CD4-positive, alpha-beta T cell treated with Interferon alpha-2 for 1 hour (primary cell): ENCODE measurements at places on chromosomes 11 and 22.

DNA sequence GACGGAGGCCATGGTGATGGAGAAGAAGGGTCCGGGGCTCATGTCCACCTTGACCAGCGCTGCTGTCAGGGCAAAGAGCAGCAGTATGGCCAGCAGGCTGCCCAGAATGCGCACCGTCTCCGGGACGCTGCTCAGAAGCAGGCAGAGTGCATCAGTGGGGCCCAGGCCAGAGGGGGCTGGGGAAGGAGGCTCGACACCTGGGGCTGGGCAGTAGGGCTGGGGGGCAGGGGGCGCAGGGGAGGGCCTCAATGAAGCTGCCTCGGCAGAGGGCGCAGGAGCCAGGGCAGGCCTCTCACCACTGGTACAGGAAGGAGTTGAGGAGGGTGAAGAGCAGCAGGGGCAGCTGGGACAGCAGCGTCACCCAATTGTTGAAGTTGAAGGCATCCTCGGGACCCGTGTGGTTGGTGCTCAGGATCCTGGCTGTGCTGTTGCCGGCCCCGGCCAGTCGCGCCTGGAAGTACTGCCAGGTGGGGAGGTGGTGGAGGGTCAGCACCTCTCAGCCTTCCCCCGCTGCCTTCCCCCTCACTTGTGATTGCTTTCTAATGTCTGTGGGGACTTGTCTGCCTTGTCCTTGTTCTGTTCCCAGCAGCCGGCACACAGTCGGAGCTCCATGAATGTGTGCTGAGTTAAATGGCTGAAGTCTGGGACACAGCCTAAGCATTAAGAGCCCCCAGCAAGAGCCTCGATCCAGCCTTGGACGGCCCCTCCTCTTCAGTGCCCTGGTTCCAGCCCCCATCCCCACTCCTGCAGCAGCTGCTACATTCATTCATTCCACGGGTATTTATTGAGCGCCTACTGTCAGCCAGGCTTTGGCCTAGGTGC, 2.3 kb downstream of the SLC29A2 start:
- no peak for DNase-seq

GRCh38 chr22:38230108-38230825, 28.5 kb downstream of the MAFF start:
- peak; percentile 58 for DNase-seq

DNA sequence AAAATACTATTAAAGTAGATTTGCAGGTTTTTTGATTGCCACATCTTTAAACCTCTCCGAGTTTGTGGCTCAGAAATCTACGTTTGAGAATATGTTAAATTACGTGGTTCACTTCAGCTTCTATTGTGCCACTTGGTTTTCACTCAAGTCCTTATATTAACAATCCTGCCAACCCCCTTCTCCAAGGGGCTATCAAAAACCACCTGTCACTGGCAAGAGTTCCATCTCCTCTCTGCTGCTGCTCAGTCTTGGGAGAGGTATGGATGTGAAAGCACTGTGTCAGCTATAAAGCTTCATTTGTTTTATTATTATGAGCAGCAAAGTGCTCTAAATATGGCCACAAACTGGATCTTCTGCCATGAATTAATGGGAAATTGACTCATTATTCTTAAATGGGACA, 197.5 kb upstream of the NARS2 start:
- DNase-seq: no peak

GRCh38 chr22:25669253-25670069, 72.5 kb upstream of the MYO18B start:
- DNase-seq: no peak

- no peak for DNase-seq
Measured at GRCh38 chr22:46087816-46088277, 62.5 kb upstream of the PPARA start.

- DNase-seq: no peak
Measured at GRCh38 chr11:14124886-14125285, 162.4 kb downstream of the SPON1 start.

DNA sequence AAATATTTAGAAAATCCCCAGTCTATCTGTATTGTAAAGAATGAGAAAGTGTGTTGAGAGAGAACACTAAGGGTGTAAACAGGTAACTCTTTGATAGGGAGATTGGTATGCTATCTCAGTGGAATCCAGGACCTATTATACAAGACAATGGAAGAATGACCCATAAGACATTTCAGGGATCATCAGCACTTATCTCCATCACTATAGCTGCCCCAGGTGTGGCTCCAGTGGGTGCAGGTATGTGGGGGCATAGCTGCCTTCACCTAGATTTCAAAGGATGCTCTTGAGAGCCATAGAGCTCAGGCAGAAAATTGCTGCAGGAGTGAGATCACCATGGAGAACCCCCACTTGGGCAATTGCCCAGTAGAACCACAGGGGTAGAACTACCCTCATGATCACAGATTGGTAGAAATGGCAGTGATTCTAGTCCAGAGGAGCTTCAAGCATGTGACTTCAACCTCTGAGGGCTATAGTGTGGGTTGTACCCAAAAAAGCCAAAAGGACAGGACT, 252.3 kb upstream of the TBCEL start:
- no peak for DNase-seq

- no peak for DNase-seq
Measured at GRCh38 chr11:1896923-1897322, 5.2 kb upstream of the PRR33 start.

- no peak for DNase-seq
Measured at GRCh38 chr11:47144541-47144940, 32.1 kb downstream of the ARFGAP2 start.

DNA sequence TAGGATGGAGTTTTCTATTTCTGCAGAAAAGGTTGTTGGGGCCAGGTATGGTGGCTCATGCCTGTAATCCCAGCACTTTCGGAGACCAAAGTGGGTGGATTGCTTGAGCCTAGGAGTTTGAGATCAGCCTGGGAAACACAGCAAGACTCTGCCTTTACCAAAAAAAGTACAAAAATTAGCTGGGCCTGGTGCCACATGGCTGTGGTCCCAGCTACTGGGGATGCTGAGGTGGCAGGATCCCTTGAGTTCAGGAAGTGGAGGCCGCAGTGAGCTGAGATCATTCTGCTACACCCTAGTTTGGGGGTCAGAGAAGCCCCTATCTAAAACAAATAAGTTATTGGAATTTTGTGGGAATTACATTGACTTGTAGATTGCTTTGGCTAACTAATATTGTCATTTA, 71.7 kb downstream of the FDX1 start:
- DNase-seq: no peak

DNA sequence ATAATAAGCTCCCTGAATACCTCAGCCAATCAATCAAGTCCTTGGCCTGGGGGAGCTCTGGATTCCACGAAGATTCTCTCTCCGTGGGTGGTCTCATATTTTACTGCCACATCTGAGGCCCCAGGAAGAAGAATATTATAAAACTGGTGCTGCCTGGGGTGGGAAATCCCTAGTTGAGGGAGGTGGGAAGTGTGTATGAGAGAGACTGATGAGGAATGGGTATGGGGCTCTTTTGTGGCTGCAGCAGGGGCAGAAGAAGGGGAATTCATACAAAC, 71.5 kb downstream of the SYN3 start:
- no peak for DNase-seq

- DNase-seq: no peak
Measured at GRCh38 chr22:40211476-40212054, 33.8 kb downstream of the TNRC6B start.

- DNase-seq: peak; percentile 5
Measured at GRCh38 chr22:30667107-30667493, 575 bp downstream of the DUSP18 start.

DNA sequence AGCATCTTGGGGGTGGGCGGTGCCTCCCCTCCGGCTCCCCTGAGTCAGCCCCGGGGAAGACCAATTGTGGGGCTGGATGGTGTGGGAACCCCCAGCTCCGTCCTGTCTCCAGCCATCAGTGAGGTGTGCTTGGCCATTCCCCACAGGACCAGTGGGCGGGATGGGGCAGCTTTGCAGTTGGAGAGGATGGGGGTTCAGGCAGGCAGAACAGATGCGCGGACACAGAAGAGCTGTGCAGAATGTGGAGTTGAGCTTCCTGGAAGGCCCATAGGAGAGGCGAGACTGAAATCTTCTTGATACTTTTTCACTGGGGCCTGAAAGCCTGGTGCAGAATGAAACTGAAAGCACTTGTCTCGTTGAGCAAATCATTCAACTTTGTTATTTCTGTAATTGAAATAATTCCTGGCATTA, 23.8 kb downstream of the PARVB start:
- DNase-seq: peak; percentile 32

GRCh38 chr11:63551889-63552266, 11.3 kb downstream of the PLAAT2 start:
- DNase-seq: no peak

DNA sequence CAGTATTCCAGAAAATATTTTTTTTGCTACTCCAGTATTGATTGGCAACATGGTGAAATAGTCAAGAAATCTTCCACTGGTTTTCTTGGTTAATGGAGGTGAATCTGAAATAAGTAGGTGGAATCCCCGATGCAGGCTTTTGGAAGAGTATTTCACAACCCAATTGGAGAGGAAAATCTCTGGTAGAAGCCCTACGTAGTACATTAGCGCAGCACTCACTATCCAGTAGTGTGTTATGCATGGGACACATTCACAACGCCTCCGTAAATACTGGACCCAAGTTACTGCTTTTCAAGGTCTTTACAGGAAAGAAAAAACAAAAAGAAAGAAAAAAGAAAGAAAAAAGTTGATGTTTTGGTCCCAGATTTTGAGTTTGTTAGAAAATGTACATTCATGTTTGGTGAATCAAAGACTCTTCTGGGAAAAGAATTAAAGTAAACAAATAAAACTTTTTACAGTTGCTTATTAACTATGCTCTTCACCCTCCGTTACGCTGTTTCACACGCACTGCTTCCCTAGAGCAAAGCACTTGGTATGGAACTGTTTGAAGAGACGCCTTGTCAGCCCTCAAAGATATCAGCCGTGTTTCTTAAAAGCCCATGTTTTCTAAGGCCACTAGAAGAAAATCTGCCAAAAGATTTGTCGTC, 170.4 kb upstream of the CTSC start:
- DNase-seq: no peak
